ENCODE measurements at places on chromosomes 1 and 21.

- DNase-seq: no peak
These were observed 63.6 kb downstream of the CLIC6 start for GRCh38 chr21:34732388-34732821.

- DNase-seq: no peak
These were observed 641 bp upstream of the CFAP107 start for GRCh38 chr1:12745126-12745991.

GRCh38 chr1:155107309-155108264, 20.1 kb upstream of the EFNA1 start:
- no peak for DNase-seq

DNA sequence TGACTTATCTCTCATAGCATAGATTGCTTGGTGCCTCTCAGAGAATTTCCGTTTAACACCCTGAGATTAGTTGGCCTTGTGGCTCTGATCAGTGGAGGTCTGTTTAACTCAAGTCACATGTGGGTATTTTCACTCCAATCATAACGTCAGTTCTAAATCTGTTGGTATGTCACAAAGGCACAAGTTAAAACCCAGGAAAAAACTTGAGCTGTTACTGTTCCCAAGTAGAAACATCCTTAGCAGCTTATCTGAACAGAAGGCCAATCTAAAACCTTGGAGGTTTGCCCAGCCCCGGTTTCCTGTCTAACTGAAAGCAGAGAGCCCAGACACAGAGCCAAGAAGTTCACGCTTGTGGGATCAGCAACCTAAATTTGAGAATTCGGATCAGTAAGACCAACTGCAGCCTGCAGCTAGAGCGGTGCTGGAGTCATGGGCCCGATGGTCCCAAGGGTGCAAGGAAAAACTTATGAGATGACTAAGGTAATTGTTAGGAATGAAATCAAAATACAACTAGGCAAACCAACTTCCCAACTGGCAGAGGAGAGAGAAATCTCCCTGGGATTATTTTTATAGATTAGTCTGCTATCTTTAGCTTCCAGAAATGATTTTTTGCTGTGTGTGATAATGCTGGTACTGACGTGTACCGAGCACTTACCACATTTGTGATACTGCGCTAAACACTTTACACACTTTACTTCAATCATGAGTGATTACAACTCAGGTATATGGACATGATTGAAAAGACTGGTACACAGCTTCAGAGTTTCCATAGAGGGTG, 90.2 kb upstream of the C1orf21 start:
- DNase-seq: no peak

GRCh38 chr1:64986903-64987871, 20.8 kb upstream of the JAK1 start:
- DNase-seq: no peak

- DNase-seq: no peak
These were observed 20.6 kb downstream of the MEF2D start for GRCh38 chr1:156480016-156480370.

- DNase-seq: peak; percentile 97
These were observed 59.1 kb downstream of the BCL9 start for GRCh38 chr1:147600119-147601111.

DNA sequence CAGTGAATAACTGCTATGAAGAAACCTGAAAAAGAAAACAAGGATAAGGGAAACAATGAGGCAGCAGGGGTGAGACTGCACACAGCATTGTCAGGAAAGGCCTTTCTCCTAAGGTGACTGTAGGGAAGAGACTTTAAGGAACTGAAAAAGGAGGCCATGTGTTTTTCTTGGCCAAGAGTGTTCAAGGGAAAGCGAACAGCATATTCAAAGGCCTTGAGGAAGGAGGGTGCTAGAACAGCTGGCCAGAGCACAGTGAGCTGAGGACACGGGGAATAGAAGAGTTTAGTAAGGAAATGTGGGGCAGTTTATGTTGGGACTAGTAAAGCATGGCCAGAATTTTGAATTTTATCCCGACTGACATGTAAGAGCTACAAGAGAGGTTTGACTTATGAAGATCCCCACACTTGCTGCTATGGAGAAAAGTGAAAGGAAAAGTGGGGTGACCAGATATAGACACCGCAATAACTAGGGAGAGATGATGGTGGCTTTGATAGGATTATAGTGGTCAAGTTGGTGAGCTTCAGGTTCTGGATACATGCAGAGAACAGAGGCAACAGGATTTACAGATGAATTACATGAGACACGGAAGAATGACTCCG, 1.4 kb downstream of the RWDD2B start:
- no peak for DNase-seq

DNA sequence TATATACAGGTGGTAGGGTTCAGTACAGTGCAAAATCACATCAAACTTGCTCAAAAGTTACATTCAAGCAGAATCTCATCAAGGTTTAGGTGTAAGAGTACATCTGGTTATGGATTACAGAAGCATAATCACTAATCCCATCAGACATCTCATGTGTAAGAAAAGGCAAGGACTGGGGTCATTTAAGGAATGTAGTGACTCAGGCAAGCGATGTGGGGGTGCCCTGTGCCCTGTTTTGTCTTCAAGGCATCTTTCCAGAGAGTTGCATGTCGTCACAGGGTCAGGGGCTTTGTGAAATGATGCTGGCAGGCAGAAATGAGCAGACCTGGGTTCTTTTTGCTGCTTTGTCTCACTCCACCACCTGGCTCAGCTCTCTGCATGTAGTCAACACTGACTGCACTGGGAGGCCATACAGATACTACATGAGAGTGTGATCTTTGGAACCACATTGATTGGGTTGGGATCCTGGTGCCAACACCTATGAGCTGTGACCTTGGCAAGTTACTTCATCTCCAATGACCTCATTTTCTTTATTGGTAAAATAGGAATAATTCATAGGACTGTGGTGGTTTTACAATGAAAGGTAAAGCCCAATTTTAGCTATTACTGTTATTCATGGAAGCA, 8.2 kb upstream of the HHIPL2 start:
- DNase-seq: no peak

- DNase-seq: no peak
These were observed 86.6 kb downstream of the PTBP2 start for GRCh38 chr1:96808191-96808590.

- no peak for DNase-seq
These were observed 188.4 kb upstream of the DMRTA2 start for GRCh38 chr1:50611675-50612074.

GRCh38 chr1:28509705-28510272, 3.9 kb downstream of the RCC1 start:
- DNase-seq: no peak

GRCh38 chr1:53615101-53615500, 123.9 kb downstream of the GLIS1 start:
- no peak for DNase-seq

DNA sequence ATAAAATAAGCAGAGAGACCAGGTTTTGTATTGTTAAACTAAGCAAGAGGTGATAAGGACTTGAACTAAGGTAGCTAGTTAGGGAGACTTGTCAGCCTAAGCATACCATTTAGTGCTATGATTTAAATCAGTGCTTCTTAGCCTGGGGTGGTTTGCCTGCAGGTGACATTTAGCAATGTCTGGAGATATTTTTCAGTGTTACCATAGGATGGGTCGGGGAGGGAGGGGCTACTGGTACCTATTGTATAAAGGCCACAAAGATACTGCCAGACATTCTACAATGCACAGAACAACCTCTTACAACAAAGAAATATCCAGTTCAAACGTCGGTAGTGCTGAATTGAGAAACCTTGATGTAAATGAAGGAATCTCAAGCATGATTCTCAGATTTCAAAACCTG, 3.3 kb downstream of the ATP5PB start:
- no peak for DNase-seq

DNA sequence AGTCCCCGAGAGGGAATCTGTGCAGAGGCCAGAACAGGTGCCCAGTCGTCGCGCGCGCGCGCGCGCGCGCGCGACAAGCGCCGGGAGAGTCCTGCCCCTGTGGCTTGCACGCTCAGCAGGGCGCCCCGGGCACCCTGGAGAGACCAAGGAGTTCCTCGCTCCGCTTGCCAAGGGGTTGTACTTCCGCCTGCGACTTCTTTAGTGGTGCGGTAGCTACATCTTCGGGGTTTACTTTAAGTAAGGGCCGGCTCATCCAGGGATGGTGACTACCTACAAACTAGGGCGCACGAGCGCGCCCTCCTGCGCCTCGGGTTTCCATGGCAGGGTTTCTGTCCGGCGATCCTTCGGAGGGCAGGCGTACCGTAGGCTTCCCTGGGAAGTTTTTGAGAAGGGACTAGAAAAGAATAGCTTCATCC, 1.4 kb downstream of the LHX4 start:
- DNase-seq: no peak

DNA sequence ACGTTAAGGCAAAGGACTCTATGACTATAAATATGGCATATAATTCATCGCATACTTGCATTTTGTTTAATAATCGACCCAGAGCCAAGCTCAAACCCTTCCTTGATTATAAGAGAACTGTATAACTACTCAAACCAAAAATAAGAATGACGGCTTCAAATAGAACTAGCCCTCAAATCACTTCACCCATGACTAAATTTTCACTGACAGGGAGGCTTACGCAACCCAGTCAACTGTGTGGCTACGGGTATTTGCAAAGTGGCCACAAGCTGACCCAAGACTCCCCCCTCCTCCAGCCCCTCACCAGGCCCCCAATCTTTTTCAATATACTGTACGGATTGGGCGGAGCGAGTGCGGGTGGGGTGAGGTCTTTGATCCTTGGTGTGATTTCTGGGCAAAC, 268.3 kb downstream of the ASTN1 start:
- DNase-seq: no peak

DNA sequence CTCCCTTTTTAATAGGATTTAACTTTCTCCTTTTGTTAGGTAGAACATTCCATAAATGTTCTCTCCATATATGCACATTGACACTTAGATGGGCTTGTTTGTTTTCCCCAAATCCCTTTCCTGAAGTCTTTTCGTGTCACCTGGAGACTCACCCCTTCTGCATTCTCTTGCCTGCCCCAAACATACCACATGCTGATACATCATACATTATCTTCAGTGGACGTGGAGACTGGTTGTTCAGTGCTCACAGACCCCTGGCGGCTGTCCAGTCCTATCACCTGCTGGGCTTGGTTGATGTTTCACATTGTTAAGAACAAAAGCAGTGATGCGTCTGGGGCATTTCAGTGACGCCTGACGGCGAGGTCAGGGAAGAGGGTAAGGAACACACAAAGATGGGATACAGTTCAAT, 22.2 kb downstream of the FMOD start:
- DNase-seq: peak; percentile 79

- DNase-seq: no peak
These were observed 6.1 kb upstream of the ADAMTS1 start for GRCh38 chr21:26851109-26851944.

GRCh38 chr21:29316029-29316742, 17.5 kb downstream of the BACH1 start:
- DNase-seq: no peak

DNA sequence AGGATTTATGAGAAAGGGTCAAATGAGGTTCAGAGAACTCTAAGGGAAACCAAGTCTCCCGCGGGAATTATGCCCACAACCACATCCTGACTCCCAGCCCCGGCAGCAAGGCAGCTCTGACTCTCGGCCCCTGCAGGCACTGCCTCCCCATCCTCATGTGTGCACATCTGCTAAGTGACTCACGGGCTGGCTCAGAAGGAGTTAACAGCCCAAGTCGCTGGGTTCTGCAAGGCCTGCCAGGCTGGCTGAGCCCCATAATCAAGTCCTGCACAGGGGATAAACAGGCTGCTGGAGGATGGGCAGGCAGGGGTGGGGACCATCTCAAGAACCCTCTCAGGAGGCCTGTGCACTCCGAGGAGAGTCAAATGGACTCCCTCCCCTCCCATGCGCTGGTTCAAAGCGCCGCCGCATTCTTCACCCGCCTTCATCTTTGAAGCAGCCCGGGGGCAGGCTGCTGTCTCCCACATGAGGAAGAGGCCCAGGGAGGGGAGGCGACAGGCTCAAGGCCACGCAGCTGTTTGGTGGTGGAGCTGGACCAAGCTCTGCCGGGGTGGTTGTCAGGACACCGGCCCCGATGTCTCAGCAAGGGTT, 344.3 kb downstream of the MATN1 start:
- DNase-seq: no peak

DNA sequence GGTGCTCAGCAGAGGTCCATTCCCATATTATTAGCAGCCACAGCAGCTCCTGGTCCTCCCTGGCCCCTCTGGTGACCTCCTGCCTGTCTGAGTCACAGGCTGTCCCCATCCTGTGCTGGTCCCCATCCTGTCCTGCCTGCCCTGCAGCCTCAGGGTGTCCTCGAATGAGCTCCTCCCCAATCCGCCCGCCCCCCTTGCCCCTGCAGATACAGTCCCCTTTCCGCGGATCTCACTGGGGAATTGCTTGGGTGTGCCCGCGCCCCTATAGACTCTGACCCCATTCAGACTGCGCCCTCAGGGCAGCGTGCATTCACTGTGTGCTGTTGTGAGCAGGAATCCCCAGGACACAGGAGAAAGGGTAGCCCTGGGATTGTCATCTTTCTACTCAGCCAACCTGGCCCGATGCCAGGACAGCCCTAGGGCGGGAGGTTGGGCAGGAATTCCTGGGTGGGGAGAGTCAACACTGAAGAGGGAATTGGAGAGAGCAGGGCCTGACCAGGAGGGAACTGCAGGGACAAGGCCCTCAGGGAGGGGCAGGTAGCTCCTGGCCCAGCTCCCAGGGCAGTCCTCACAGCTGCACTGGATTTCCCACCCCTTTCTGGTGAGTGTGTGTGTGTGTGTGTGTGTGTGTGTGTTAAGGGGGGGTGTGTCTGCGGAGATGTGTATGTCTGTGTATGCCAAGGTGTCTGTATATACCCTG, 1.1 kb upstream of the GUCA2A start:
- DNase-seq: peak; percentile 70

DNA sequence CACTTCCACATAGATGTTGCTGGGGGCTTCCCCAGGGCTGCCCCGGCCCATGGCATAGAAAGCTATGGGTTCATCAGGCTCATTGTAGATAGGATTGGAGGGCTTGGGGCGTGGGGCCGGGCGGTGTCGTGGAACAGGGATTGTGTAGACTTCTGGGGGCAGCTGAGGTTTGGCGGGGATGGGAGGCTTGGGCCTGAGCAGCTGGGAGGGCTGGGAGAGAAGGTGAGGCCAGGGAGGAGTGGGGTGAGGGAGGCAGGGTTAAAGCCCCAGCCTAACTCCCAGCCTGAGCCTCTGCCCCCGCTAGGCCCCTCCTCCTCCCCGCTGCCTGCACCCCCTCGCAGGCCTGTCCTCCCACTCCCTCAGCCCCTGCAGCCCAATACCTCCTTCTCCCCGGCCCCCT, 7.4 kb downstream of the SH2D2A start:
- DNase-seq: no peak

GRCh38 chr1:95701450-95702173, 467.6 kb downstream of the RWDD3 start:
- no peak for DNase-seq

- no peak for DNase-seq
These were observed 79.7 kb downstream of the SMYD2 start for GRCh38 chr1:214360525-214361164.

DNA sequence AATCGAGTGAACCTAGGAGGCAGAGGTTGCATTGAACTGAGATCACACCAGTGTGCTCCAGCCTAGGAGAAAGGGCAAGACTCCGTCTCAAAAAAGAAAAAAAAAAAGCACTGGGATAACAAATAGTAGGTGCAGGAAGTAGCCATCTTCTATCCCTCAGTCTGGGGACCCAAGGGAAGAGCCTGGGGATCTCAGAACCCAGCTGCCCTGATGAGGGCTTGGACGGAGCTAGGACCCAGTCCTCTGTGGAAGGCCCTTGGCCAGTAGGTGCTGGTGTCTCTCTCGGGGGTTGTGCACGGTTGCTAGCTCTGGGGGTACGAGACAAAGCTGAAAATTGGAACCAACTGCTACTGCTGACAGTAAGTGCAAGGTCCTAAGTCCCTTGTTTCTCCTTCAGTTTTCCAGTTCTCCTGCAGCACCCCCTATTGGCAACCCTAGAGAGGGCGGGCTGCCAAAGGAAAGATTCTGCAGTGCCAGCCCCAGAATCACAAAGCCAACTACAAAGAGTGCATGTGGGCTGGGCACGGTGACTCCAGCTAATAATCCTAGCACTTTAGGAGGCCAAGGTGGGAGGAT, 57.6 kb upstream of the KIF1B start:
- no peak for DNase-seq
